ENCODE measurements at places on chromosomes 6 and 20.

- DNase-seq: peak; percentile 93
Observed at GRCh38 chr20:35312318-35312717, 20.1 kb upstream of the FAM83C start.

GRCh38 chr6:111256646-111257045 is 169.3 kb downstream of the SLC16A10 start:
- DNase-seq: peak; percentile 30

- no peak for DNase-seq
Observed at GRCh38 chr6:34608321-34609091, 52.4 kb upstream of the SPDEF start.

- DNase-seq: no peak
Observed at GRCh38 chr20:51376111-51376510, 166.4 kb downstream of the NFATC2 start.

GRCh38 chr6:109093732-109094415 is 772 bp downstream of the SESN1 start:
- DNase-seq: no peak

DNA sequence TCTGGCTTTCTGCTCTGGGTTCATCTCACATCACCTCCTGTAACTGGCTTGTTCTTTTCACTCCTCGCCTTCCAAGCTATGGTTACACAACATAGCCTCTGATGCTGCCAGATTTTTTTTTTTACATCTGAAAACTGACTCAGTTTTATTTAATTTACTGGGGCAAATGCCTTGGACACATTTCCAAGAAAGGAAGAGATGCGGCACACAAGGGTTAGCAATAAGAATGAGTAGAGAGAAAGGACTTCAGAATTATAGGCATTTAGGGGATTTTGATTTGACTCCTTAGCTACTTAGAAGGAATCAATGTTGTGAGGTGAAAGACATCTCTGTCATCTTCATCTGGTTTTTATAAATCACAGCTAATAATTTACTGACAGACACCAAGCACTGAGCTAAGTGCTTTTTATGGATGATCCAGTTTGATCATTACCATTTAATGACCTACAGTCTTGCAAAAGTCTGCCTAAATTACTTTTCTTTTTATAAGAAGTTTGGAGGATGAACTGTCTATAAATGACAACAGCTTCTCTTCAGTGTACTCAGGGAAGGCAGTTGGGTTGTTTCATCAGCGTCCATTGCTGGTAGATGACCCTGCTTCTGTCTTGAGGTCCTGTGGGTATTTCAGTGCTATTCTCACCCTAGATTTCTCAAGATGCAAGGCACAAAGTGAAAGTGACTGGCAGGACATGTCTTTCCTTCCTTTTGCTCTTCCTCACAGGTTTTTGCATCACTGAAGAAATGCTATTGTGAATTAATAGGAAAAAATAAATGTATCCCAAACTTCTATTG is 31.1 kb downstream of the LAMA4 start:
- peak; percentile 97 for DNase-seq

GRCh38 chr6:7758456-7758855 is 32.6 kb downstream of the BMP6 start:
- peak; percentile 96 for DNase-seq

DNA sequence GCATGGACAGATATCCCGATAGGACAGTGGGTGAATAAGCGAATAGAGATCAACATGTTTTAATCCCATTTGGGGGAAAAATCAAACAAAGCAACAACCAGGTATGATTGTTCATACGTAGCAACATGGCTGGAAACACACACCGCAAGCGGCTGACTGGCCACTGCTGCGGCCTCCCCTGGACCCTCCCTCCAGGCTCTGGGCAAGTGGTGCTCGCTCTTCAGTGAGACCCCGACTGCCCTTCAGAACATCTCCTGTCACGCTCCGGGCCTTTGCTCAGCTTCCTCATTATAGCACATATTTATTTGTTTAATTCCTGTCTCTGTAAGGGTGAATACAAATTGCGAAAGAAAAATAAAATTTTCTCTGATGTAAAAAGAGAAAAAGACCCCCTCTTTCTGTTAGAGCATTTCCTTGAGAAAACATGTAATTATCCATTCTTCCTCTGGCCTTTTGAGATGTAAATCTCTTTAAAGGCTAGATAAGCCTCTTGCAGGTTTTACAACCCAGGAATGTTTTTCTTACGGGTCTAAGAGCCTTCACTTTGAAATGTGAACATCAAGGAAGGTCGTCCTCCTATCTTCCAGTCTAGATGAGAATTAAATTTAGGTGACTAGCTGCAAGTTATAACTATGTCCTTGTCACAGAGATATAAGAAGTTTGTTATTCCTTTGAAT is 11.0 kb upstream of the FAM210B start:
- DNase-seq: no peak

DNA sequence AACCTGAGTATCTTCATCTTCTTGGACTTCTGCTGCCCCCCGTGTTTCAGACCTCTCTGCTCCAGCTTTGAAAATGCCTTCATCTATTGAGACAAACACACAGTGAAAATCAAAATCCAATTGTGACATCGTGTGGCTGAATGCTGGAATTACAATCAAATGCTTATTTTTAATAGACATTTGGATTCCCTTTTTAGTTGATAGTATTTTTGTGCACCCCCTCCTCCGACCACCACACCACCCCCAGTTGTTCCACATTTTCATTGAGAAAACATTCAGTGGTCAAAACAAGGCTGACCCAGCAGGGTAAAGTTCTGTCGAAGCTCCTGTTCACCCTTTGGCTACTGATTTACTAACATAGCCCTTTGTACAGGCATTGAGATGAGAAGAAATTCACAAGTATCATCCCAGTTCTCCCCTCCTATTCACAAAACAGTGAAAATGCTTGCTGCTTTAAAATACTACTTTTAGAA is 79.0 kb downstream of the NRSN1 start:
- DNase-seq: peak; percentile 46

DNA sequence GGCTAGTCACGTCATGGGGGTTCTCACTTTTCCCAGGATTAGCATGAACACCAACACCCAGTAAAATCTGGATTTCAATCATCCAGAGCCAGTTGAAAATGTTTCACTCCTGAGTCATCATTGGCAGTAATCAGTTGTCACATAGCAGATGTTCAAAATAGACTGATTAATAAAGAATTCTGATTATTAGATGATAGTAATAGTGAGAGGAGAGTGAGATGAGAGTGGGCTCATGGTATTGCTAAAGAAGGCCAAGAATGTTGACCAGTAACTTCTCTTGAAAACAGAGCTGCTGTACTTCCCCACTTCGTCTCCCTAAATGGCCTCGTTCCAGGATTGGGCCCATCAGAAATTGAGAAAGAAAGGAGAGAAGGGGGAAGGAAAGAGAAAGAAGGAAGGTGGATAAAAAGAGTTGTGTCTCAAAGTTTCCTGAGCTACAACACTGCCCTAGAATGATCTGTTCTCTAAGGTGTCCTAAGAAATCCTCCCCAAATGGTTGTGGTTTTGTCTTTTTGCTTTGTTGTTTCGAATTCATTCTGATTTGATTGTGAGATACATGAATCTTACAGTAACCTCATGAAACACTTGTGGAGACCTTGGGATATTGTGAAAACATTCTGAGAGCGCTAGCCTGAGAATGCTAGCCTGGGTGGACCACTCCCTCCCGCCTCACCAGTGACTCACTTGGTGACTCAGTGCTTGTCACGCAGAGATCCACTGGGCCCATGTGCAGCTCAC is 502.2 kb upstream of the JARID2 start:
- DNase-seq: peak; percentile 96

- DNase-seq: peak; percentile 61
Observed at GRCh38 chr20:44901974-44902373, 7.9 kb upstream of the PABPC1L start.

DNA sequence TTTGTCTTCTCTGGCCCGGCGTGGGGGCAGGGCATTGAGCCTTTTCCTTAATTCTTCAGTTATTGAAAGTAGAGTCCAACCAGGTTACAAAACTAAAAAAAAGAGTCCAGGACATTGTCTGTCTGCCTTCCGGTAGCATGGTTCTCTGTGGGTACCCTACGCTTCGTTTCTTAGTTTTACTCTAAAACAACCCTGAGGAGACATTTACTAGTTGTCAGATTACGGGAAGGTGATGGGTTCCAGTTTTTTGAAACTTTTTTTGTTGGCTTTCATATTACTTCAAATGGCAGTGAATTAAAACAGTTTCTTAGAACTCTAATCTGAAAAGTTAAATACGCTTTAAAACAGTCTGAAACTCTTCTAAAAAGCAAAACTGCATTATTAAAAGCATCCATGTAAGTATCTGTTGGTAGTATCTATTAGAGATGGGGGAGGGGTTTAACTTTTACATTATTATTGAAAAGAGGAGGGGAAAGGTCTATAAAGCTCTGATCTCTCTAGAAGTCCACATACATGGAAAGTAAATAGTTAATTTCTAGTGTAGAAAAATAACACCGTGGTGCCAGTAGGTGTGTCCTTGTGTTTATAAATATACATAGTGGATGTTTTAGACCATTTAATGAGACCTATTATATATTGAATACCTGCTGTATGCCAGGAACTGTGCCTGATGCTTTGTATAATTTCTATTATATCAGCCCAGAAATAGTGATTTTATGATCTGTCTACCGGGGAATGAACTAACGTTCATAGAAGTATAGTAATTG is 2.2 kb downstream of the BICRAL start:
- no peak for DNase-seq

DNA sequence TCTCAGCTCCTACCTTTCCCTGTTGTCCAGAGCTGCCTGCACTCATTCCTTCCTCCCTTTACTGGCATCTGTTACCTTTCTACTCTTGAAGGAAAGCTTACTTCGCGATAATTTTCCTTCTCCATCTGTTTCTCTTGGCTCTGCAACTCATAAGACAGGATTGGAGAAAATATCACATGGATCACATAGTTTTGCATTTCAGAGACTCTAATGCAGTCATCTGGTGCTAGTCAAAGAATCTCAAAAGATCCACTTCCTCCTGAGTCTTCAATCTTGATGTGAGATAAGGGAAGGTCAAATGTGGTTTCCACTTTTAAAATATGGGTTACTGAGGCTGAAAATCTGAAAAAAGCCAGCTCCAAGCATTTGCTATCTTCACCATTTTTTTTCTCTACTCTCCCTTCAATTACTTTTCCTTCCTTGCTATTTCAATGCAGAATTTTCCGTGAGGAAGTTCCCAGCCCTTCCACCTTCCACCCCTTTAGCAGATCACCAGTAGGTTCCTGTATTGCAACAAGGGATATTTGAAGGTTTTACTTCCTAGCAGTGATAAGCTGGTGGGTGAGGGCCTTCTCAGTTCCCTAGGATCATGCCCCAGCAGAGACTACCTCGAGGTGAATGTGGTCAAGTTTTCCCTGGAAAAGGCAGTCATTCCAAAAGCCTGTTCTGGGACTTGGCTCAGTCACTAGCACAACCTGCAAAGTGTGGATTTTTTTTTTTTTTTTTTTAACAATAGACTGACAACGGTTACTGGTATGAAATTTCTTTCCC is 62.8 kb upstream of the LRRC1 start:
- peak; percentile 5 for DNase-seq

- DNase-seq: no peak
Observed at GRCh38 chr6:166341977-166342348, 382 bp downstream of the SFT2D1 start.

- no peak for DNase-seq
Observed at GRCh38 chr6:35776364-35777215, at the start of gene CLPSL2. CLPSL2 (plus strand) TSS chr6:35776598; CDS start chr6:35776619, 21 bp downstream.

Data from fibroblast of upper back skin (primary cell).